ENCODE measurements at places on chromosomes 1 and 21.

GRCh38 chr1:155968670-155969069, 9.7 kb downstream of the ARHGEF2 start:
- no peak for DNase-seq

- no peak for DNase-seq
Observed at GRCh38 chr1:68808351-68808750, 311.5 kb upstream of the DEPDC1 start.

- peak; percentile 38 for DNase-seq
Observed at GRCh38 chr1:183881387-183882131, 76.6 kb downstream of the RGL1 start.

- DNase-seq = no peak
Observed at GRCh38 chr1:230086151-230086550, 19.1 kb downstream of the GALNT2 start.

DNA sequence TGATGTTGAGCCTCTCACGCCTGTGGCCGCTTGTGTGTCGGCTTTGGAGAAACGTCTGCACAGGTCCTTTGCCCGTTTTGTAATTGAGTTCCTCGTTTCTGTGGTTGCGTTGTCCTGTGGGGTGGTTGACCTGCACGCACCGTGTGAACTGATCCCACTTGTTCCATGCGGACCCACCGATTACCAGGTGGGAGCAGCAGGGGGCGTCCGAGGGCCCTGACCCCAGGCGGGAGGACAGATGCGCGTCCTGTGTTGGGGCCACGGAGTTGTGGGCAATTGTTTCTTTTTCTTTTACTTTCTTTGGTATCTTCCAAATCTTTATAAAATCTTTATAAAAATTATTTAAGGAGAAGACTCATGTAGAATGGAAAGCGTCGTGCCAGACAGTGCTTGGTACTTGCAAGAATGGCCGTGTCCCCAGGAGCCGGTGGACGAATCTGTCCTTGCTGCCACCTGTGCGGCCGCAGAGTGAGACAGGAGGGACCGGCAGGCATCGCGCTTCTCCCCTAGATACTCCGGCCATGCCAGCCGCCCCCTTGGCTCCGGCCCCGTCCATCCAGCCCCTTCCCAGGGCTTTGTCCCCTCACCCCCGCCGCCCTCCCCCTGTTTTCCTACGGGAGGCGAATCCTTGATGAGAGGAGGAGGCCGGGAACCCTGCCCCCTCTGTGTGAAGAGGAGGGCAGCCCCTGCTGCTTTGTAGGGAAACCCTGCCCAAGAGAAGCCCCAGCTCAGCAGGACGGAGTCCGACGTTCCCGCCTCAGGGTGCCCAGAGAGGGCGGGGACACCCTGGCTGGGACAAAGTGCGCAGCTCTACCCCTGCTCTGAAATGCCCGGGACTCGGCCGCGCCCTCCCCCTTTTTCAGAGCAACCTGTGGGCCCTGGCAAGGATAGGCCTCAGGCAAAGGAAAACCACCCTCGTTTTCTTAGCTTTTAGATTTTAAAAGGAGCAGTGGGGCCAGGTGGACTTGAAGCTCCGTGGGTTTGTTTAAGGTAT, 41.7 kb downstream of the PRKCZ start:
- DNase-seq = peak; percentile 83

- DNase-seq = no peak
Observed at GRCh38 chr1:62529227-62529626, 68.1 kb upstream of the ANGPTL3 start.

GRCh38 chr1:211642870-211643269, 32.6 kb downstream of the NEK2 start:
- no peak for DNase-seq

DNA sequence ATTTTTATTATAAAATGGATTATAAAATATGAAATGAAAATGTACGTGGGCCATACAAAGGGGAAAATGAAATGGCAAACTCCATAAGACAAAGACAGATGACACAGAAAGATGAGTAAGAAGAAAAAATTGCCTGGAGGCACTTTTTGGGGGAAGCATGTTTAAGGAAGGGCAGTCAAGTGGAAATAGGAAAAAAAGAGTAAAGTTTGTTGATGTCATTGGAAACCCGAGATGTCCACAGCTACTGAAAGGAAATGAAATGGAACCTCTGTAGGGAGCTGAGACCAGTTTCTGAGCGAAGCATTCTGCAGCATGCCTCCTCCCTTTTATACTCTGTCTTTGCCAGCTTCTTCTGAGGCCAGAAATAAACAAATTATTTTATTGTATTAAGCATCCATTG, 203.4 kb upstream of the UBE2U start:
- DNase-seq = no peak

DNA sequence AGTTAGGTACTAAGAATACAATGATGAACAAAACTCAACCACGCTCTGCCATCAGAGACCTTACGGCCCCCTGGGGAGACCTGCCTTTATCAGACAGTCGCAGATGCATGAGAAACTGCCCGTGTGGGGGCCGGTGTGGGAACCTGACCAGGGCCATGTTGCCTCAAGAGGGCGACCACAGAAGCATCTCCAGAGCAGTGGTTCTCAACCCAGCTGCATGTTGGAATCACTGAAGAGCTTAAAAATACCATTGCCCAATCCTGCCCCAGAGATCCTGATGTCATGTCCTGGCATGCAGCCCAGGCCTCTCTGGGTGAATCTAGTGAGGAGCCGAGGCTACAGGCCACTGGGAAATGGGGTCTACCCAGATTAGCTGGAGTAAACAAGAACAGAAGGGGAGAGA, 108.7 kb downstream of the PRDM2 start:
- no peak for DNase-seq

DNA sequence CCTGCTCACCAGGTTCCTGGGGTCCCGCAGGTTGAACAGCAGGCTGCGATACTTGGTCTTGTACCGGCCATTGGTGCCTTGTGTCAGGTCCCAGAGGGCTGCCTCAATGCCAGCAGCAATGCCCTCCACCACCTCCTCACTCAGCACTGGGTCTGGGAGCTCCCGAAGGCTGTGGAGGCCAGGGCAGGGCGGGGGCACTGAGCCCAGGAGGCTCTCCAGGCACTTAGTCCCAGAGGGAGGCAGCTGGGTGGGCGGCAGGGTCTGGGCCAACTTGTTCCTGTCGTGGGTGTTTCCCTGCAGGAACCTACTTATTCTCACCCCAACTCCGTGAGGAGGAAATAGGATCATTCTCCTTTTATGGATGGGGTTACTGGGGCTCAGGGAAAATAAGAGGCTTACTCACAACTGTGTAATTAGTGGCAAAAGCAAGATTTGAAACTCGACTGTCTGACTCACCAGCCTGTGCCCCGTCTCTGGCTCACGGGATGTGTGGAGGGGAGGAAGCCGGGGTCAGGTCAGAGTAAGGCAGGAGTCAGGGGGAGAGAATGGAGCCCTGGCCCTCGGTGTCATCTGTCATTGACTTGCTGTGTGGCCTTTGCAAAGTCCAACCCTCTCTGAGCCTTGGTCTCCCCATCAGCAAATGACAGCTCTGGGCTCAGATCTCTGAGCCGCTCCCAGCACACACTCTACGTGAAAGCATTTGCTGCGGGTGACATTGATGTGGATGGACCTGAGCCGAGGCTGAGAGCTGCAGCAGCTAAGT, 17.2 kb downstream of the SPOCD1 start:
- DNase-seq = no peak

DNA sequence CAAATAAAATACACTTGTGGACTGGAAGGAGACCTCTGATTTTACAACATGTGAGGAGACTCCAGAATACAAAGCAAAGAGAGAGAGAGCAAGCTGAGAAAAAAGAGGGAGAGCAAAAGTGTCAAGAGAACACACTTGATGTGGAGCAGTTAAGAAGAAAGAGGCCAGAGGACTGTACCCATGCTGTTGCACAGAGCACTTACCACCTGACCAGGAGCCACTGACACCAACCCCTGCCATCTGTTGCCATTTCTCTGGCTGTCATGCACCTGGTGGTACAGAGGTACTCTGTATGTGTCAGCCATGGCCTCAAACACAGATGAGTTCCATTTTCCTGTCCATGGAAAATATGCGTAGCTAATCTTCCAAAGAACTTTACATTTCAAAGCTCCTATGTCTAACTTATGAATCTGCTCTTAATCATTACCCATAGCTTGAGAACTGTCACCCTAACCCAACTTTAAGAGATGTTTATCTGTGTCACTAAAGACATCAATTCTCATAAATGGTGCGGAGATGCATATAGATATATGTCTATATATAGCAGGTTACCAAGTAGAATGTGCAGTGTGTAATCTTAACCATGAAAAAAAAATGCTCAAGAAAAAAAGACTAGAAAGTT, 32.8 kb upstream of the ABCD3 start:
- DNase-seq = no peak

DNA sequence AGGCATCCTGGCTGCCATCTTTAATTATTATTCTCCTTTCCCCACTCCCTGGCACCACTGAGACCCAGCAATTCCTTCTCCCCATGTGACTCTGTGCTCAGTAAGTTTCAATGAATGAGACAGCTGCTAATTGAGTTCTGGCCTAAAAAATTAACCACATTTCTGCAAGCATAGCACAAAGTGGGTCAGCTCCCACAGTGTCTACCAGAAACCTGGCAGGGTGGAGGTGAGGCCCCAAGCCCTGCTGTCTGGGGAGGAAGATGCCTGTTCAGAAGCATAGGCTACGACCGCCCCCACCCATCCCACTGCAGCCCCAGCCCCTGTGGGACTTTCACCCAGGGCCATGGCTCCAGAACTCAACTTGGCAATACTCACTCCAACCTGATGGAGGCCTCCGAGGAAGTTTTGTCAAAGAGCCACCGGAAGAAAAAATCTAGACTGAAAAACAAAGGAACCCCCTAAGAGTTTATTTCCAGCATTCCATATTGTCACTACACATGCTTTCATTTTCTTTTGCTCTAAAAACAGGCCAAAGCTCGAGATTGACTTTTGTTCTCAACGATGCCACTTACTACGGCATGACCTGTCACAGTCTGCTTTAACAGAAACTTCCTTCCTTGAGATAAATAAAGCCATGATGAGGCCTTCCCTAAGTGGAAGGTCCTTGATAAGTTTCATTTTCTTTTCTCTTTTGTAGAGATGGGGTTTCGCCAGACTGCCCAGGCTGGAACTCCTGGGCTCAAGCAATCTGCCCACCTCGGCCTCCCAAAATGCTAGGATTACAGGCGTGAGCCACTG, 26.5 kb downstream of the TMEM63A start:
- no peak for DNase-seq

DNA sequence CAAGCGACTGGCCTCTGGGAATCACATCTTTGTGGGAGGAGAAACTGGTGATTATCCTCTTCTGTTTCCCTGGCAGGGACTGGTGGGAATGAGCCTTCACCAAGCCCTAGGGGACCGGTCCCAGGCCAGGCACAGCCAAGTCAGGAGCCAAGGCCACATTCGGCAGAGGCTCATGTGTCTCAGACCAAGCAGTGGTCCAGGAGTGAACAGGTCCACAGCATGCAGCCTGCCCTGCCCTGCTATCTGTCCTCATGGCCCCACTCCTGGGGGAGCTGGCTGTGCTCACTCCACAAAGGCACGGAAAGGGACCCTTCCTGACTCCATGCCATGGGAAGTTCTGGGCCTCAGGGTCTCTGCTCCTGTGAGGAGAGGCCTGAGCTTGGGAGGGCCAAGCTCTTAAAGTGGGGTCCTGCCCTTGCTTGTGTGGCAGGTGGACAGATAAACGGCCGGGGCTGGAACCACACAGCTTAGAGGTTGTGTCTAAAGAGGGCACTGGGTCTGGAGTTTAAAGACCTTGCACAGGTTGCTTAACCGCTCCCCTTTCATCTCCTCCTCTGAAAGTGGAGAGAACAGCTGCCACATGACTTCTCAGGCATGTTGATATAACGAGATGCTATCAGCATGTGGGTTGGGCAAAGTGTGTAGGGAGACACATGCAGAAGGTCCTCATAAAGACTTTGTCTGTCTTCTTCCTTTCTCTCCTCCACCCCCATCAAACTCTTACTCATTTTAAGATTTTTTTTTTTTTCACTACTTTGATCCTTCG, 57.5 kb downstream of the CASQ2 start:
- DNase-seq = no peak

DNA sequence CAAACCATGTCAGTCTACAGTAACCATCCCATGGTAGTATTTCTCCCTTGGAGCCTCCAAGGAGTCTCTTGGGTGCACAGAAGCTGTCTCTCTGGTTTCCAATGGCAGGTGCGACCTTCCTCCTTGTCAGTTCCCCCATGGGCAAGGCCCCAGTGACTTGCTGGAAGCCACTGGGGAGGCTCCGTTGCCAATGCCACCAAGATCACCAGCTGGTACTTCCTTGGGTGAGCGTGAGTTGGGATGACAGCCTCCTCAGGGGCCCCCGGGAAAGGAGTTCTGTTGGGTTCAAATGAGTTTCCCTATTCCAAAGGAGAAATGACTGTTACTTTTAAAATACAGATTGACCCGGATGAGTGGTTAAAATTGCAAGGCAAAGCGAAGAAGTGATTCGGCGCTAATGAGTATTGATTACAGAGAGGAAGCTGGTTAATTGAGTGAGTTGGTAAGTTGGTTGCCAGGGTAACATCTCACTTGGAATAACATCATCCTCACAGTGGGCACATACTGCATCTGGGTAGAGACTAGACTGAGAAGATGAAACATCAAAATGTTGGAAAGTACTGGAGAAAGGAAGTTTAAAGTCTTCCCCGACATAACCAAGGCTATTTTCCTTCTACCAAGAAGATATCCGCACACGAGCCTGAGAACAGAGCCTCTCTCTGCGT, 53.0 kb upstream of the LAPTM5 start:
- no peak for DNase-seq

DNA sequence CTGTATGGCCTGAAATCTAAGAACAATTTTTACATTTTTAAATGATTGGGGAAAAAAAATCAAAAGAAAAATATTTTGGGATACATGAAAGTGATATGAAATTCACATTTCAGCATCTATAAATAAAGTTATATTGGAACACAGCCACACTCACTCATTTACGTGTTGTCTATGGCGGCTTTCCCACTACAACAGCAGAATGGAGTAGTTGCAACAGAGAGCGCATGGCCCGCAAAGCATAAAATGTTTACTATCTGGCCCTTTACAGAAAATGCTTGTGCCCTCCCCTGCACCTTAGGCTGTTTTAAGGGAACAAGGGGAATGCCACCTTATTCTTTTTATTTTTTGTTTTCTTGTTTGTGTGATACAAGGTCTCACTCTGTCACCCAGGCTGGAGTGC, 3.5 kb downstream of the KLHDC8A start:
- DNase-seq = no peak

GRCh38 chr1:204431310-204432184, 19.9 kb upstream of the PPP1R15B start:
- DNase-seq = peak; percentile 84

- peak; percentile 76 for DNase-seq
Observed at GRCh38 chr1:1080122-1080757, 6.1 kb upstream of the RNF223 start.

GRCh38 chr1:248838357-248839167, 538 bp downstream of the ZNF672 start:
- DNase-seq = peak; percentile 94

GRCh38 chr1:153792631-153793041, 17.4 kb downstream of the SLC27A3 start:
- DNase-seq = peak; percentile 11

DNA sequence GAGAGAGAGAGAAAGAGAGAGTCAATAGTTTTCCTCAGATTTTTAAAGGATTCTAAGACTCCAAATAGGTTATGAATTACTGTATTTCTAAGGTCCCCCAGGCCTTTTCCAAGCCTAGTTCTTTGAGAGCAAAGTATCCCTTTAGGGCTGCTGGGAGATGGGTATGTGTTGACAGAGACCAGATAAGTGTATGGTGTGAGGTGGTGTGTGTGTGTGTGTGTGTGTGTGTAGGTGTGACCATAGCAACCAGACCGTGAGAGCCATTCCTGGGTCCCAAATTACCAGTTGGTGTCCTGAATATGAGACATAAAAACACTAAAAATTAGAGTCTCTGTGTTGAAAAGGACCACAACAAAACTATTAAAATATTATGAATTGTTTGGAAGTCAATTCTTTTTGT, 41.7 kb upstream of the DNAJC6 start:
- DNase-seq = no peak

- DNase-seq = peak; percentile 42
Observed at GRCh38 chr21:45982758-45983648, 1.4 kb downstream of the COL6A1 start.

Measured in WTC11 (cell line).